CD4-positive, CD25-positive, alpha-beta regulatory T cell (primary cell): ENCODE measurements at places on chromosomes 5 and 9. TPM values are rescaled to one million over a fixed set of nuclear protein-coding genes. Genes with fewer than 3 reads are reported as not detected.

DNA sequence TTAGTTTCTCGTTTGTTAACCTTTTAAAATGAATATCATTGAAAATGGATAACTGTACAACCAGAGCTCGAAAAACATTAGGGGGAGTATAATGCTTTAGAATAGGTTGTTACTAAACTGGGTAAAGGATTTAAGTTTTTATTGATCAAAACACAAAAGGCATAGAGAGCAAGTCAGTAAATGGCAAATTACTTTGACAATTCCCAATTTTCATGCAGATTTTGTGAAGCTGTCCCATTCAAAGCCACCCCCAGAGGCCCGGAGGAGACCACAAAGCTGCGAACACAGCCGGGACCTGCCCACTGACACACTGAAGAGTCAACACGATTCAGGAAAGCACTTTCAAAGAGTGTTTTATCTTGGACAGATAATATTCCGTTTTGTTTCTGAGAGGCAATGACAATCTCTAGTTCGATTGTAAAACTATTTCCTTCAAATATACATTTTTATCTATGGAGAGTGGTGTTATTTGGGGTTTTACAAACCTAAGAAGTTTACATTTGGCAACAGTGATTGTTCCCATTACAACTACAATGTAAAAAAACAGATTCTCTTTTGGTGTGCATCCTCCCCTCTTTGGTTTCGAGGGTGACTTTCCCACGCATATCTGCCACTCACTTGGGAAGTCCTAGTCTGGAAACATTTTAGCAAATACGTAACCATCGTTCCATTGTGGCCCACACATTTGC lies 182.6 kb upstream of the TBCA start:
- peaks cover 15% of the 10 kb centered on the region for H3K27me3 ChIP-seq
- DNase-seq = no peak
- H3K36me3 ChIP-seq = no peaks in the 10 kb centered on the region

DNA sequence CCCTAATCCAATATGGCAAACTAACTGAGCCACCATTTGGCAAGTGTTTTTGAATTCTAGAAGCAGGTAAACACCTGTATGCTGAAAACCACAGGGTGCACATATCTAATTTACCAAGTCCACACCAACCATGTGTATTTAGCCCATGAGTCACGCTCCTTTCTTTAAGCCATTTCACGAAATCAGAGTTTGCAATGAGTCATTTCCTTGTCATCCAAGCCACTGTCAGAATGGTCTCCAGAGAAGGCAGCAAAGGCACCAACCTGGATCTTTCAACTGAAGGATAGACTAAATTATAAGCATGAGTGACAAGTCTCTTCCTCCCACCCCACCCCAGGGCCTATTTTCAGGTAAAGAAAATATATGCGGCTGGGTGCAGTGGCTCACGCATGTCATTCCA lies 110.0 kb downstream of the PAX5 start:
- peak; percentile 29 for DNase-seq
- peaks cover 2% of the 10 kb centered on the region for H3K27me3 ChIP-seq
- no peaks in the 10 kb centered on the region for H3K36me3 ChIP-seq
- H3K4me3 ChIP-seq = no peak overlapping the region
- H3K27ac ChIP-seq = no peak overlapping the region

DNA sequence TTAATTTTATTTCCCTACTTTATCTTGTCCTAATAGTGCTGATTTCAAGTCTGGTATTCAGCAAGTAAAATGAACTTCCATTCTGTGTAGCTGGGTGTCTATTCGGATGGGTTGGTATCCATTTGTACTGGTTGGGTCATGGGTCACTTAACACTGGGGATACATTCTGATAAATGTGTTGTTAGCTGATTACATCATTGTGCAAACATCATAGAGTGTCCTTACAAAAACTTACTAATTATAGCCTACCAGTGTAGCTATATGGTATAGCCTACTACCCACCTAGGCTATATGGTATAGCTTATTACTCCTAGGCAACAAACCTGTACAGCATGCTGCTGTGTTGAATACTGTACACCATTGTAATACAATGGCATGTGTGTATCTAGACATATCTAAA lies 1373.7 kb upstream of the DMAC1 start:
- no peak overlapping the region for H3K27ac ChIP-seq
- no peaks in the 10 kb centered on the region for H3K4me1 ChIP-seq
- DNase-seq = no peak

GRCh38 chr5:139363937-139364336 lies 19.2 kb downstream of the SLC23A1 start:
- no peak overlapping the region for H3K27ac ChIP-seq
- H3K4me3 ChIP-seq = no peak overlapping the region
- no peaks in the 10 kb centered on the region for H3K4me1 ChIP-seq
- H3K36me3 ChIP-seq = peaks cover 49% of the 10 kb centered on the region
- DNase-seq = no peak
- H3K27me3 ChIP-seq = no peaks in the 10 kb centered on the region

GRCh38 chr5:1504617-1505016 lies 19.1 kb downstream of the LPCAT1 start:
- peaks cover 11% of the 10 kb centered on the region for H3K4me1 ChIP-seq
- no peaks in the 10 kb centered on the region for H3K27me3 ChIP-seq
- peaks cover 8% of the 10 kb centered on the region for H3K36me3 ChIP-seq
- no peak overlapping the region for H3K27ac ChIP-seq
- DNase-seq = no peak
- no peak overlapping the region for H3K4me3 ChIP-seq

- peaks cover 21% of the 10 kb centered on the region for H3K4me1 ChIP-seq
- peaks cover 9% of the 10 kb centered on the region for H3K36me3 ChIP-seq
- H3K4me3 ChIP-seq = peak overlapping the region; percentile 39
Observed at GRCh38 chr9:125521462-125522327, 185.3 kb downstream of the MAPKAP1 start.

DNA sequence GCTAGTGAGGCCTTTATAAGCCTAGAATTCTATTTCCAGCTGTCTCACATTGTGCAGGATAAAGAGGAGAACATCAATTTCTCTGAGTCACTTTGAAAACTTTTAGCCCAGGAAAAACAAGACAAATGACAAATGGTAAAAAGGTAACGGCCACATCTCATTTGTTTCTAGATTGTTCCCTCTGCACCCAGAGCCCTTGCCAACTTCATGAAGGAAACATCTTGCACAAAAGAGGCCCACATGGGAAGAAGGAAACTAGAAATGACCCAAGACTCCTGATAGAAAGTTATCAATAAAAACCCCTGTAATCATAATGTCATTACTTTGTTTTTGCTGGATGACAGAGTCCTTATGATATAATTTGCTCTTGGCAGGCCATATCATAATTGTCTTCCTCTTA lies 5.3 kb downstream of the DPYSL3 start:
- H3K27me3 ChIP-seq = peaks cover 2% of the 10 kb centered on the region
- no peak overlapping the region for H3K27ac ChIP-seq
- H3K4me3 ChIP-seq = no peak overlapping the region
- no peak for DNase-seq

- no peak for DNase-seq
- no peak overlapping the region for H3K4me3 ChIP-seq
- no peaks in the 10 kb centered on the region for H3K4me1 ChIP-seq
- no peak overlapping the region for H3K27ac ChIP-seq
- H3K27me3 ChIP-seq = no peaks in the 10 kb centered on the region
Observed at GRCh38 chr5:120304663-120305062, 159.4 kb upstream of the PRR16 start.

GRCh38 chr5:175697846-175698245 lies 40.0 kb downstream of the HRH2 start:
- H3K27ac ChIP-seq = no peak overlapping the region
- DNase-seq = no peak
- peaks cover 14% of the 10 kb centered on the region for H3K4me1 ChIP-seq
- no peaks in the 10 kb centered on the region for H3K27me3 ChIP-seq

DNA sequence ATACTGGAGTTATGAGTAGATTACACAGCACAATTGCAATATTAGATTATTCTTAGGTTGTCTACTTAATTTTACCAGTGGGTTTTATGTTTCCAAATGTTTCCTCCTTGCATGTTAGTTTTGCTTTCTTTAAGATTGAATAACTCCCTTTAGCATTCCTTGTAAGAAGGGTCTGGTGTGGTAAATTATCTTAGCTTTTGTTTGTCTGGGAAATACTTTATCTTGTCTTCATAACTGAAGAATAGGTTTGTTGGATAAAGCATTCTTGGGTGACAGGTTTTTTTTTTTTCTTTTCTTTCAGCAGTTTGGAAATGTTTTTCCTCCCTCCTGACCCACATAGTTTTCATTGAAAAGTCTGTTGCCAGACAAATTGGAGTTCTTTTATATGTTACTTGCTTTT lies 531.1 kb downstream of the ANXA1 start:
- DNase-seq = no peak
- H3K27me3 ChIP-seq = no peaks in the 10 kb centered on the region
- no peaks in the 10 kb centered on the region for H3K36me3 ChIP-seq
- no peak overlapping the region for H3K27ac ChIP-seq
- no peak overlapping the region for H3K4me3 ChIP-seq

DNA sequence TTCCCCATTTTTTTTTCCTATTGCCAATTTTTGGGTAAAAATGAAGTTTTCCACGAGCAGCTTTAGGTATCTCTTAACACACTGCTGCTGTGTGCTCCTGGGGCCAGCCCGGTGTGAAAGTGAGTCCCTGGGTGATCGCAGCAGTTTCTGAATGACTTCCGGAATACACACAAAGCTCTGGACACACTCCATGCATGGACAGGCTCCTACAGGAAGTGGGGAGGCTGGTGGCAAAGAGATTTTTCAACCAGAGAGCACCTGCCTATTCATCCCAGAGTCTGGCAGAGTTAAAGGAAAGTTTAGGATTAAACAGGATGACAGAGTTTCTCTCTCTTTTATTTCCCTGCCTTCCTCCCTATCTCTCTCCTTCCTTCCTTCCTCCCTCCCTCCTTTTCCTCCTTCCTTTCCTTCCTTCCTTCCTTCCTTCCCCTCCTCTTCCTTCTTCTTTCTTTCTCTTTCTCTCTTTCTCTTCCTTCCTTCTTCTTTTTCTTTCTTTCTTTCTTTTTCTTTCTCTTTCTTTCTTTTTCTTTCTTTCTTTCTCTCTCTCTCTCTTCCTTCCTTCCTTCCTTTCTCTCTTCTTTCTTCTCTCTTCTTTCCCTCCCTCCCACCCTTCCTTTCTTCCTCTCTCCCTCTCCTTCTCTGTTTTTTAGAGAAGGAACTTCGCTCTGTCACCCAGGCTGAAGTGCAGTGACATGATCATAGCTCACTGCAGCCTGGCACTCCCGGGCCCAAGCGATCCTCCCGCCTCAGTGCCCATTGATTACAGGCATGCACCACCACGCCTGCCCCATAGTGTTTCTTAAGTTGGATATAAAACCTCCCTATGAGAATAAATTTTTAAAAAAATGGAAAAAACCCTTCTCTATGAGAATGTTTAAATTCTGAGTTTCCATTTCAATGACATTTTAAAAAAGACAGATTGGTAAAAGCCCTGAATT lies 38.7 kb upstream of the UBTD2 start:
- no peaks in the 10 kb centered on the region for H3K4me1 ChIP-seq
- DNase-seq = no peak
- no peak overlapping the region for H3K4me3 ChIP-seq
- no peaks in the 10 kb centered on the region for H3K36me3 ChIP-seq
- H3K27me3 ChIP-seq = no peaks in the 10 kb centered on the region

DNA sequence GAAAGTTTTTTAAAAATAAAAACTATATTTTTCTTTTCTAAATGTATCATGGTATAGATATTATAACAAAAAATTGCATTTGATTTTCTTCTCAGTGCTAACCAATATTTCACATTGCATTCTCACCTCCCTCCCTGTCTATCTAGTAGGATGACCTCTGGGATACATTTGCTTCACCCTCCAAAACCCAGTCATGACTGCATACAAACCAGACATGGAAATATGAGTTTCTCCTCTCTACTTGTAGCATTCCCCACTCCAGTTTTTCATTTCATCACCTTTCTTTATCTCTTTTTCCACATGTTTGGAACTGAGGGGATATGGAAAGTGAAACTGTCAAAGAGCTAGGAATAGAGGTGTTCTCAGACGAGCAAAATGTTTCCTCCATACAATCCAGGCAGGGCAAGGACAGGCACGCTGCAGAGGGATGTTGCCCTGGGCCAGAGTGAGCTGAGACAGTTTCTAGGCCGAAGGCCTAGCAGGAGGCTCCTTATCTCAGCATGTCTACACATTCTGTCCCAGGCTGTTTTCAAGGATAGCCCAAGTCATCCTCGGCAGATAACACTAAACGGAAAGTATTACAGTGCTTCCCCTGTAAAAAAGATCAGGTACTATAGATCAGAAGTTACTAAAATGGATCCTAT lies 46.7 kb downstream of the MEF2C start:
- no peak for DNase-seq
- H3K36me3 ChIP-seq = no peaks in the 10 kb centered on the region
- peaks cover 2% of the 10 kb centered on the region for H3K27me3 ChIP-seq
- no peak overlapping the region for H3K27ac ChIP-seq
- no peak overlapping the region for H3K4me3 ChIP-seq

SPIN1 gene
- total RNA-seq = 21.4 TPM

SH3TC2 gene
- total RNA-seq = 0.69 TPM

SH3GL2 gene
- total RNA-seq = not detected

SPINK4 gene
- total RNA-seq = not detected

ZNF883 gene
- total RNA-seq = 0.52 TPM

DBH gene
- 0.12 TPM for total RNA-seq
